ENCODE measurements at places on chromosomes 2 and 18.

- no peak for DNase-seq
Observed at GRCh38 chr2:145344076-145344724, 824.3 kb upstream of the ZEB2 start.

DNA sequence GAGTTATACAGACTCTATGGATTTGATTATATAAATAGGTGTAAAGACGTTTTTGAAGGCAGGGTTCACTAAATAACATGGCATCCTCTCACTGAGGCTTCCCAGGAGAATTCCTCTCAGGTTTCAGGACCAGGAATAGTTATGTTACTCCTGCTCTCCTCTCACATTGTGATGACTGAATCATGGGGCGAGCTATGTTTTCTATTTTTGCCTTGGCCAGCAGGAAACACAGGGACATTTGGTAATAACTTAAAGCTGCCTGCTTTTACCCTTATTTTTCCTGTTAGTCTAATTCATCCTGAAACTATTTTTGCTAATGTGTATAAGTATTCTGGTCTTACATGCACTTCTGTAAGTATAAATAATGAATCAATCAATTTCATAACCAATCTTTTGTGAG, 115.3 kb upstream of the ITGB6 start:
- DNase-seq, result no peak

GRCh38 chr2:239928391-239929350, 96.5 kb downstream of the NDUFA10 start:
- no peak for DNase-seq

GRCh38 chr18:67694787-67695186, 178.3 kb upstream of the DSEL start:
- DNase-seq, result no peak

DNA sequence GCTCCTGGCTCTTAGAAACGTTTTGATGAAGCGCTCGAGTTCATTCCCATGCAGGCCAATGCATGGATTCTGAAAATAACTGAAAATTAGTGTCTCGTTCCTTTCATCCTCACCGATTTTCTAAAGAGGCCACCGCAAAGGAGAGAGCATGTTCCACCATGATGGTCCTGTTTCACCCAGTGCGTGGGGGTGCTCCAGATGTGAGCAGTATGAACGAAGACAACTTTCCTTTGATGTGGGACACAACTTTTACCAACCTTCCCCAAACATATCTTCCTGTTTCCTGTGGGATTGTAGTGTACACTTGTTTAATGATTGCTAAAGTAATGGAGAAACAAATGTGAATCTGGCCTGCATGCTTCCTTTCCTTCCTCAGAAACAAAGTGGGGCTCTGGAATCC, 114.5 kb downstream of the PRPF40A start:
- no peak for DNase-seq

DNA sequence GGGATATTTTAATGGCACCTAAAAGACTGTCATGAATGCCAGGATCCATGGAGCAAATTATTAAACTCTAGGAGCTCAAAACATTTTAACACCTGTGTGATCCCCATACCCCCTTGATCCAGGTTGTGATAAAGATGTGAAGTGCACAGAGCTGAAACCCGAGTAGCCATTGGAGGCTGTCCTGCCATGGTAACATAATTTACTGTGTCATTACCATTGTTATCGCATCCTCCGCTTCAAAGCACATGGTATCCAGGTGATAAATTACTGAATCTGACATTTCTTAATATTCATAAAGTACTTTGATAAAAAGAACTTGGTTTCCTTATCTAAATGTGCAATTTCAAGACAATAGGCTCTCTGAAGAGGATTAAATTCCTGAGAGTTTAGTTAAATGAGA, 109.3 kb downstream of the CHST9 start:
- DNase-seq, result no peak

DNA sequence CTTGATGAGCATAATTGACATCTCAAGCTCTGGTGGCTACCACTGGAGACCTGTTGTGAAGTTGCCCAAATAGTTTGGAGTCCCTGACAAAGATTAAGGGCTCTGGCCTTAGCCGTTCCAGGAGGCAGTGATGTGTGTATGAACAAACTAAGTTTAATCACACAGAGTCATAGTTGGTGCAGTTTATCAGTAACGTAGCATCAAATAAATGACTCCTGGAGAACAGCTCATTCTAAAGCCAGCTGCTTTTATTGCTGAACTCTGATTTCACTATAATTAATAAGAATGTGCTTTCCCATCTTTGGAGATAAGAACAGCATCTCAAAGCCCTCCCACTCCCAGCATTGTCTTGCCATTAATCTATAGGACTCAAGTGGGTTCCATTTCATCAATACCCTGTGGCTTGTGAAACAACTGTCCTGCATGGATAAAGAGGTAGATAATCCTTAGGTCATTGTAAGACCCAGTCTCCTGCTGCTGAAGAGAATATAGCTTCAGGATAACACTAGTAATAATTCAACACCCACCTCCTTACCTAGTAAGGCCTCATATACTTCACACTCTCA, 211.4 kb upstream of the THUMPD2 start:
- DNase-seq, result no peak

- no peak for DNase-seq
Observed at GRCh38 chr18:79604205-79604912, 75.2 kb upstream of the CTDP1 start.

DNA sequence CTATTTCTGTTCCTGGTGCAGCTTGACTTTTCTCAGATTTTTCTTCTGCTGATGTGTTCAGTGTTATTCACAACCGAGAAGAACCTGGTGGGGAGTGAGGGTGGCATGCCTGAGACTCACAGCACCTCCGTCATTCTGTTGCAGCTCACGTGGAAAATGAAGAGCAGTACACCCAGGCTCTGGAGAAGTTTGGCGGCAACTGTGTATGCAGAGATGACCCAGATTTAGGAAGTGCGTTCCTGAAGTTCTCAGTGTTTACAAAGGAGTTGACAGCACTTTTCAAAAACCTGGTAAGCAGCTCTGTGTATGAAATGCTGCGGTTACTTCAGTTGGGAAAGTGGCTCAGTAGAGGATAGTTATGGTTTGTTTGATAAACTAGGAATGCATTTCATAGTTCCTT, 90.5 kb downstream of the ASAP2 start:
- no peak for DNase-seq

DNA sequence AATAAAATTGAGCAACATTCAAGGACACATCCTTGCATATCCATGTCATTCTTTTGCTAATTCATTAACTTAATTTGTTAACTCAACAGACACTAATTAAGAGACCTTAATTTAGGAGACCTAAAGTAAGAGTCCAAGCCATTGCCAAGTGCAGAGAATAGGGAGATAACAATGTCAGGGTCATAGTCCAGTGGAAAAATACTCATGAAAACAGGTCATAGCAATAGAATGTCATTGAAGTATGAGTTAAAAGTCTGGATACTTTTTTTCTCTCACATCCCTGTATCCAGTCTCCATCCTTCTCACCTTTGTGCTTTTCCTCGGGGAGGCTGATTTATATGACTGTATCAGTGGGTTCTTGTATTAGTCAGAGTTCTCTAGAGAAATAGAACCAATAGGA, 26.6 kb upstream of the DPP4 start:
- no peak for DNase-seq

- no peak for DNase-seq
Observed at GRCh38 chr2:53473775-53474311, 293.8 kb upstream of the CHAC2 start.

DNA sequence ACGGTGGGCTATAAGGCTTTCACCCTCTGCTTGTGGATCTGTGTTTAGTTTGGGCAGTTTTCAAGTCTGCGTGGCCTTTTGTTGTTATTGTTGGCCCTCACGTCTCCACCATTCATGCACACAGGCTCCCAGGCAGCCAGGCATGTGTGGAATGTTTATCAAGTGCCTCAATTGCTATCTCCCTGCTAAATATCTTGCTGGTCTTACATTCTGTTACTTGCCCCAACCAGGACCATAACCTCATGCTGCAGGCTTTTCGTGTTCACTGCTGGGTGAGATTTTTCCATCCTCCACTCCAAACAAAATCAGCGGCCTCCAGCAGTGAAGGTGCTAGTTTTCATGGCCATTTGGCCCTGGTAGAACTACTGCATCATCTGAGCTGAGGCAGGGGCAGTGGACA, 63.0 kb upstream of the DSC1 start:
- no peak for DNase-seq

Data from CD4-positive, CD25-positive, alpha-beta regulatory T cell (primary cell).